Activated naive CD4-positive, alpha-beta T cell (primary cell): ENCODE measurements at places on chromosomes 11 and 22.
A peak's percentile ranks its signal among the peaks of the same experiment; 100 is the strongest.

DNA sequence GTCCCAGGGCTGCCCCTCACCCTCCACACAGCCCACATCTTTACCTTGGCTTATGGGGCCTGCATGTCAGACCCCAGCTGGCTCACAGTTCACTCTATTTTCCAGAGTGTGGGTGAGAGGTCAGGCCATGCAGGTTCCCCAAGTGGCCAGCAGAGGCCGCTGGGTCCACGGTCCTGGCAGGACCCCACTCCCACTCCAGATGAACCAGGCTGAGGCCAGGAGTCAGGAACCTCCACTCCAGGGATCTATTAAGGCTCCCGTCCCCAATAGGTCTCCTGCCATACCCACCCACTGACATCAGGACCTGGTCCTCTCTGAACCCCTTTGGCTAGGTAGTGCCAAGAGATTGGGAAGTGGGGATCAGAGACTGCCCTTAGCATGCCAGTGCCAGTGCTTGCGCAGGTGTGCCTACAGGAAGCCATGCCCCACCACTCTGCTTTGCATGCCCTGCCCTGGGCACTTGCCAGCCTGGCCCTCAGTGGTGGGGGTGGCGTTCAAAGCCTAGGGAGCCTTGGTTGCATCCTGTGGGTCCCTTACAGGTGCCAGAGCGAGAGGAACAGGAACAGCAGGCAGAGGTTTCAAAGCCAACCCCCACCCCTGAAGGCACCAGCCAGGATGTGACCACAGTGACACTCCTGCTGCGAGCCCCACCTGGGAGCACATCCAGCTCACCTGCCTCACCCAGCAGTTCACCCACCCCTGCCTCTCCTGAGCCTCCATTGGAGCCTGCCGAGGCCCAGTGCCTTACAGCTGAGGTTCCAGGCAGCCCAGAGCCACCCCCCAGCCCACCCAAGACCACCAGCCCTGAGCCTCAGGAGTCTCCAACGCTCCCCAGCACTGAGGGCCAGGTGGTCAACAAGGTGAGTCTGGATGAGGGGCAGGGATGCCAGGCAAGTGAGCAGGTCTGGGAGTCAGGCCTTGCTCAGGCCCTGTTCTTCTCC lies 8.3 kb downstream of the SMTN start:
- peak; percentile 29 for DNase-seq

GRCh38 chr11:8985462-8985861 lies 18.3 kb downstream of the NRIP3 start:
- no peak for DNase-seq

GRCh38 chr22:32333141-32333768 lies 24.4 kb upstream of the RFPL3 start:
- DNase-seq: no peak

GRCh38 chr11:24264868-24265267 lies 232.0 kb upstream of the LUZP2 start:
- DNase-seq: no peak

GRCh38 chr11:78722786-78723185 lies 148.1 kb upstream of the NARS2 start:
- no peak for DNase-seq

DNA sequence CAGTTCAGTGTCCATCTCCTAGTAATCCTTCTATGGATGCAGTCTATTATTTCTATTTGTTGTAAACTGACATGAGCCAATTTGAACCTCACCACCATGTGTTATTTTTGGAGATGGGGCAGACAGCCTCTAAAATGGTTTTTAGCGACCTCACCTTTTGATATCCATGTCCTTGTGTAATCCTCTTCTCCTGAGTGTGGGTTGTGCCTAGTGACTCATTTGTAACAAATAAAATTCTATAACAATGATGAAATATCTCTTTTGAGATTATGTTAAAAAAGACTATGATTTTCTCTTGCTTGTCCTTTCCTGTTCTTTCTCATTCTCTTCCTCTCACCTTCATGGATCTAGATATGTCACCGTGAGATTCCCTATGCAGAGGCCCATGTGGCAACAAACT lies 554.6 kb upstream of the ANO3 start:
- no peak for DNase-seq

- DNase-seq: no peak
Observed at GRCh38 chr11:102604875-102605274, 20.3 kb downstream of the MMP20 start.

- DNase-seq: no peak
Observed at GRCh38 chr11:88315015-88315414, 22.5 kb downstream of the CTSC start.

GRCh38 chr11:122663056-122663740 lies 7.7 kb downstream of the UBASH3B start:
- DNase-seq: no peak

DNA sequence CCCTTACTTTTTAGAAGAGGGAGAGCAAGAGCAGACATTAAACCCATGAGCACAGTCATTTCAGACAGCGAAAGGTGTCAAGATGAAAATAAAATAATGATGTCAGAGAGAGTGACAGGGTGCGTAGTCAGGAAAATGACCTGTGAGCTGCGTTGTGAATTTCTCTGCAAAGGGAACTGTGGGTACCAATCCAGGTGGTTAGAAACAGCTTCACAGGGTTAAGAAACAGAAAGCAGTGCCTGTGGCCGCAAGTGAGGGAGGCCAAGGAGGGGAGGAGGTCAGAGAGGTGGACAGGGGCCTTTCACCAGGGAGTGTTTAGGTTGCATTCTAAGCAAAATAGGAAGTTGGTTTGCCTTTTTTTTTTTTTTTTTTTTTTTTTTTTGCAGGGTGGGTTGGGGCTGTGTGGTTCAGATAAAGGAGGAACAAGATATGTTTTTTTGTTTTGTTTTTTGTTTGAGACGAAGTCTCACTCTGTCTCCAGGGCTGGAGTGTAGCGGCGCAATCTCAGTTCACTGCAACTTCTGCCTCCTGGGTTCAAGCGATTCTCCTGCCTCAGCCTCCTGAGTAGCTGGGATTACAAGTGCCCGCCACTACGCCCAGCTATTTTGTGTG lies 7.9 kb downstream of the TIGD3 start:
- no peak for DNase-seq

DNA sequence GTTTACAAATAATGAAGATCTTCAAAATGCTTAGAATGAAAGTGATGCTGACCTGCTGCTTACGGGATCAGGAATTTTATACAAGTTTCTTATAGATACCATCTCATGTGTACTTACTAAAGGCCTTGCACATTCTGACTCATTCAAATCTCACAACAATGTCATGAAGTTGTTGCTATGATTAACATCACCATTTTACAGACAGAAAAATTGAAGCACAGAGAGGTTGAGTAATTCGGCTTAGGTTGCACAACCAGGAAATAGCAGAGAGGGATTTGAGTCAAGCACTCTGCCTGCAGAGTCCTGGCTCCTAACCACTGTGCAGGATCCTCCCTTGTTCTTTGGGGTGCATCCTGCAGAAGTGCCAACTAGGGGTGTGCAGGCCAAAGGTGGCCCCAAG lies 471.9 kb downstream of the MIAT start:
- DNase-seq: no peak

DNA sequence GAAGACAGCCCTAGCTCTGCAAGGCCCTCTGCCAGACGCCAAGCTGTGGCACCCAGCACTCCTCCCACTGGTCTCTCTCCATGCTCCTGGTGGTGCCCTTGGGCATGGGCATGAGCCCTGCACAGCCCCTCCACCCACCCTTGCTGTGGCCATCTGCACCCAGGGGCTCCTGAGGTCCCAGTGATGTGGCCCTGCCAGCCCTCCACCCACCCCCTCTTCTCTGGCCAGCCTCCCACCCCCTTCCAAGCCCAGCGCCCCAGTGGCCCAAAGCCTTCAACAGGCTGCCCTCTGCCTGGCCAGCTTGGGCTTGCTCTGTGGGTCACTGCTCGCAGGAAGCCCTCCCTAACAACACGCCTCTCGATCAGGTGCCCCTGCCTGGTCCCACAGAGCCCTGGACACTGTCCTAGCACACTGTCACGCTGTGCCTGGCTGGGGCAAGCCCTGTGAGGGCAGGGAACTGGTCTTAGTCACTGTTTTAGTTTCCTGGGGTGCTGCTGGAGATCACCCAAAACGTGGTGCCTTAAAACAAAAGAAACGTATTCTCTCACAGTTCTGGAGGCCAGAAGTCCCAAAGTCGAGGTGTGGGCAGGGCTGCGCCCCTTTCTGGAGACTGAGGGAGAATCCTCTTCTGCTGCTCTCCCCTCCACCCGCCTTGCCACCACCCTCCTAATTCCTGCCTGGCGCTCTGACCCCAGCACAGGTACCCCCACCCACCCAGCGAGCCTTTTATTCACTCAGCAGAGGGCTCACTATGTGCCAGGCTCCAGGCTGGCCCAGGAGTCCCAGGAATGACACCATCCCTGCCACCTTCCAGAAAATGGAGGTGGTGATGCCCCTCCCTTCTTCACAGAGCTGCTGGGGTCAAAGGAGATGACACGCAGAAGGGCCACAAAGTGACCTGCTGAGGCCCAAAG lies 14.7 kb downstream of the SULT4A1 start:
- DNase-seq: no peak

DNA sequence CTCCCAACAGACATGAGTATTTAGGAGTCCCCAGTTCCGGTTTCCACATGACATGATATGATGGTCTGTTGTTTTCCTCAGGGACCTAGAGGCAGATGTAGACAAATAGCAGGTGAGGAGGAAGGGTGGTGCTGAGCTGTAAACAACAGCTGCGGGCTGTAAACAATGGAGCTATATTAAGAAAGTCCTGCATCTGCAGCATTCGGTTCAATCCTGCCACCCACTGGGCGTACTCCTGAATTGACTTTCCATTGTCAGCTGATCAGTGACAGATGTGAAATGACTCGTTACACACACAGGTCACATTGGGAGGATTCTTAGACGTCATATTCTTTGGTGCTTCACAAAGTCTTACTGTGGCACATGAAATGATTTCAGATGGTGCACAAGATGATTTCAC lies 26.8 kb upstream of the RAG1 start:
- no peak for DNase-seq

- no peak for DNase-seq
Observed at GRCh38 chr11:78497293-78497692, 77.4 kb downstream of the NARS2 start.

- DNase-seq: no peak
Observed at GRCh38 chr11:93236741-93237675, 39.2 kb upstream of the SLC36A4 start.

DNA sequence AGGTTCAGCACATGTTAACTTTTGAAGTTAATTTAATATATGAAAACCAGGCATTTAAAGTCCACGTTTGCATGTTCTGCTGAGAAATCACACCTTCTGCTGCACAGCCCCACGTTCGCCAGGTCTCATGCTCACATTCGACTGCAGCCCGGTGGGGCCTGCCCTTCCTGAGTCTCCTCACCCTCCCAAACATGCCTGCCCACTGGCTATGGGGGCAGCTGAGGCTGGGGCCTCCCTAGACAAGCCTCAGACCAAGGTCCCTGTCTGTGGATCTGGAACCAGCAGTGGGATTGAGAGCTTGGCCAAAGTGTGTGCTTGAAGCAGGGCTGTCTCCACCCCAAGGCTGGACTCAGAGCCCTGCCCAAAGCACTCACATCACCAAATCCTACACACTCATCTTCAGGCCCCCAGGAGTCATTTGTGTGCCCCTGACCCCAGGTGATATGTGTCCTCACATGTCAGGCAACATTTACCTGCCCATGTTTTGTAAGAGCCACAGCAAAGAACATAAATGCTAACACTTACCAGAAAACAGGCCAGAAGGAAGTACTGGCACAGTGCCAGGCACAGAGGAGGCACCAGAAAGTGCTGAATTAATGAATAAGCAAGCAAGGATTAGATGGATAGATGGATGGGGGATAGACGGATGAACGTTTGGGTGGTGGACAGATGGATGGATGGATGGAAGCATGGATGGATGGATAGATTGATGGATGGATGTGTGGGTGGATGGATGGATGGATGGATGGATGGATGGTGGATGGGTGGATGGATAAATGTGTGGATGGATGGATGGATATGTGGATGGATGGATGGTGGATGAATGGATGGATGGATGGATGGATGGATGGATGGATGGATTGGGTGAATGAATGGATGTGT lies 9.4 kb upstream of the FADD start:
- DNase-seq: no peak

DNA sequence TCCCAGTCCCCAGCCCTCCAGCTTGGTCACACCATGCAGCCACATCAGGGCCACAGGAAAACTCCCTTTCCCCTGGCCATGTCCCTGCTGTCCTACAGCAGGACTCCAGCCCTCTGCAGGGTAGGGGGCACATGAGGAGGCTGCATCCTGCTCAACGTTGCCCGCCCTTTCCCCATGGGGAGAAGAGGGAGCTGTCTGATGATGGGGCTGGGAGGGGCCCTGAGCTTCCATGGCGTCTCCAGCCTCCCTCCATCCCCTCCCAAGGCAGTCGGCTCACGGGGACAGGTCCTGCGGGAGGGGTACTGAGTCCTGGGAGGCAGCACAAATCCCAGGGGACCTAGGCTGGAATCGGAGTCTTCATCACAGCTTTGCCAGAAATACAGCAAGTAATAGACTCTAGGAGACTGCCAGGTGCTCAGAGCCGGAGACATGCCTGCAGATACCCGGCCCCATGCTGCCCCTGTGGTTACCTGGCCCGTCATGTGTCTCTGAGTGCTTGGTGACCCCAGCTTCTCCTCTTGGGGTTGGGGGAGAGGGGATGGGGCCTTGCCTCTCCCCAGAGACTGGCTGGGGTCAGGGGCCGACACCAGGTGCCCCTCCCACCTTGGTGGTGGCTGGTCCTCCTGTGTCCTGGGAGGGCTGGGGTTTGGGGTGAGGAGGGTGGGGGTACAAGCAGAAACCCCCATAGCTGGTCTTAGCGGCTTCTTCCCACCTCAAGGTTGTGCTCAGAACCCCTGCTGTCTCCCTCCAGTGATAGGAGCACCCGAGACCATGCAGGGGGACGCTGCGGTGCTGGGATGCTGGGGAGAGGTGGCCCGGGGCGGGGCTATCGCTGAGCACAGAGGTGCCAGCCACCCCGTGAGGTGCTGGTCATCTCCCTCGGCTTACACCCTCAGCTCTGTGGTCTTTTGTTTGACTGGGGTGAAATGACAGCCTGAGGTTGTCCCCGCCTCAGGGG lies 2.3 kb downstream of the MRGPRE start:
- DNase-seq: no peak

GRCh38 chr22:19530751-19531150 lies 6.5 kb upstream of the CLDN5 start:
- DNase-seq: no peak

DNA sequence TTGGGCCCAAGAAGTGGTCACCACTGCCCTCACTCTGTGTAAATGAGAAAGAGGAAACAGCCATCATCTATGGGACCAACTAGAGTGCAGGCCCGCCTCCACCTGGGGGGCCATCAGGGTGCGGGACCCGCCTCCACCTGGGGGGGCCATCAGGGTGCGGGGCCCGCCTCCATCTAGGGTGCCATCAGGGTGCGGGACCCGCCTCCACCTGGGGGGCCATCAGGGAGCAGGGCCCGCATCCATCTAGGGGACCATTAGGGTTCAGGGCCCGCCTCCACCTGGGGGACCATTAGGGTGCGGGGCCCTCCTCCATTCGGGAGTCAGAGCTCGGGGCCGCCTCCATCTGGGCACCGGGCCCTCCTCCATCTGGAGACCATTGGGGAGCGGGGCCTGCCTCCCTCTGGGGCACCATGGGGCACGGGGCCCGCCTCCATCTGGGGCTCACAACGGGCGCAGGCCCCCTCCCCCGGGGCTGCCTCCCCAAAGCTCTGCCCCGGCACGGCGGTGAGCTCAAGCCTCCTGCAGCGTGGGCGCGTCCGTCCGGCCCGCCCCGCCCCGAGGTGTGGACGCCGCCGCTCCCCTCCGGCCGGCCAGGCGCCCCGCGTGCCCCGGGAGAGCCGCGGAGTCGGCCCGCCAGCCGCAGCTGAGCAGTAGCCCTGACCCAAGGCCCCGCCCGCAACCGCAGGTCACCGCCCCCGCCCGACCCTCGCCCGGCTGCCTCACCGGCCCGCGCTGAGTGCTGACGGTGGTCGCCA lies 512 bp downstream of the TOLLIP start:
- no peak for DNase-seq

GRCh38 chr11:58616594-58616993 lies 5.9 kb upstream of the CNTF start:
- no peak for DNase-seq
